NCI-H446 treated with DMSO at 0.1 percent for 48 hours (cell line): ENCODE measurements at places on chromosomes 7 and 10.

DNA sequence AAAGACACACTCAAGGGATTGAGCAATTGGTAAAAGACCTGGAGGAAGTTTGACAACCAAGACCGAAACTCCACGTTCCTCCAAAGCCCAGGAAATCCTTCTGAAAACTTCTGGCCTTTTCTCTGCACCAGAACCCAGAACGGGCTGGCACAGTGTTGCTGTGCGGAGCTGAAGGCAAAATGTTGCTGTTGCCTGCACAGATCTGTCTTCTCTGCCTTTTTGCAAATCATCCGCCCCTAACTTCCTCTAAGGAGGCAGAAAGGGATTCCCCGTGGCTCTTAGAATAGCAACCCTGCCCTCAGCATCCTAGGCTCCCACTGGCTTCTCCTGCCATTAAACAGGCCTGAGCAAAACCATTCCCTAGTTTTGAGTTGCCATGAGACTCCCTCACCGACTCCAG is 44.9 kb downstream of the FIGNL1 start:
- no peak for DNase-seq

GRCh38 chr7:70700941-70701425 is 431.0 kb upstream of the GALNT17 start:
- DNase-seq: no peak

- DNase-seq: no peak
Observed at GRCh38 chr10:61633665-61634064, 29.1 kb upstream of the CABCOCO1 start.

DNA sequence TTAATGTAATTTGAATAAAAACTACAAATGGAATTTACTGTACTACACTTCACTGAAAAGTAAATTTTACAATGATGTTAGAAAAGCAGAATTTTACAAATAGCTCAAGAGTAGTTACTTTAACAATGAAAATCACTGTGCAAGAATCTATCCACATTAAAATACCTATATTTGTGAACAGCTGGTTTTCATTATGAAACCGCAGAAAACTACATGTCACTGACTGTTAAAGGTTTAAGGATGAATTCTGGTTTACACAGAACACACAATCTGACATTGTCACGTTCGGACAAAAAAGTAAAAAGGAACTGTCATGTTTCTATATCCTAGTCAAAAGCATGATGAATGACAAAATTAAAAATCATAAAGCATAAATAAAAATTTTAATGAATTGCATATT is 415.3 kb upstream of the PRKCQ start:
- no peak for DNase-seq

GRCh38 chr7:156993021-156993924 is 17.2 kb downstream of the MNX1 start:
- DNase-seq: no peak

DNA sequence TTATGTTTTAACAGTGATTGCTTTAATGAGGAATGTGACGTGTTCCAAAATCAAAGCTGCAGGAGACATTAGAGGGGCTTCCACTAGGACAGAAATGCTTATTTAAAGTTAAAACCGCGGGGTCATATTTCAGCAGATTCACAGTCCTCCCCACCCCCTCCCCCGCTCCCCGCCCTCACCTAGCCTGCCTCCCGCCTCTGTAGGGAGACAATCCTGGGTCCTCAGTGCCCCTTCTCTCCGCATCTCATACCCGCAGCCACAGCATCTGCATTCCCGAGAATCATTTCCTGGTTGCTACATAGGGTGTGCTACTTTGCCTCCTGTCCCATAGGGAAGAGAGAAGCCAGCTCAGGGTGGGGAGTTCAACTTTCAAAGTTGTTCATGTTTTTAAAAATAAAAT is 3.1 kb upstream of the DRGX start:
- no peak for DNase-seq

- DNase-seq: no peak
Observed at GRCh38 chr7:99094401-99094800, 49.5 kb downstream of the SMURF1 start.

DNA sequence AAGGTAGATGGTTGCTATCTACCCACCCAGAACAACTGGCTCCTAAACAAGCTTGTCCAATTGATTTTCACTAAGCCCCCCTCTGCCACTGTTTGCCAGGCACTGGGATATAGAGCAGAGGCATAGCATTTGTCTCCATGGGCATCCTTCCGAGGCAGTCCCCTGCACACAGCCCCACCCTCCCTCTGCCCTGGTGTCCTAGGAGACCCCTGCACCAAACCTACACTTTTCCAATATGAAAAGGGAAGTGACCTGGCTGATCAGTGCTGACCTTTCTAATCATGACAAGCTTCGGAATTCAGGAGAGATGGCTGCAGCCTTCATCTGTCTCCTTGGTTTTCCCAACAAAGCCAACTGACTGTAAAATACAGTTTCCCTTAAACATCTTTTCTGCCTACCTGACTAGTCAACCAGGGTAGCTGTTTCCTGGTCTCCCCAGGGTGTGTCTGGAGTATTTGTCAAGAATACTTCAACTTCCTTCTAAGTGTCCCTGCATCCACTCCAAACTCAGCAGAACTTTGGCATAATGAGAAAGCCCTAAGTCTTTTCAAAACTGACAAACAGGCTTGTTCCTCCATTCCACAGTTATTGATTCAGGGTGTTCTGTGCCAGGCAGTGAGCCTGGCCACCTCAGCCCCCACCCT is 7.6 kb upstream of the SLC18A3 start:
- DNase-seq: no peak

DNA sequence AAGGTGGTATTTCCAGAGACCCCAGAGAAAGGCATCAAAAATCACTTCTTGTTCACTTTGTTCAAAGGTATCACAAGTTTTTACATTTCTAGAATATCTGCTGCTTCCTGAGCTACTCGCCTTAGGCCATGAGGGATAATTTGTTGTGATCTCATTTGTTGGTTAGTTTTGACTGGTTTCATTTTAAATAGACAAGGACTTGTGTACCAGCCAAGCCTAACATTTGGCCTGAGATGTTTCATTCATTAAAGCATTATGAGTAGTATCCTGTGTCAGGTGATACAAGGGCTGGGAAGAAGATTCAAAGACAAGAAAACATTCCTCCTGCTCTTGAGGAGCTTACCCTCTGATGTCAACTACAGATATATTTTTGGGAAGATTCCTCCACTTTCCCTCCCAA is 170.3 kb upstream of the FAM171A1 start:
- DNase-seq: no peak

GRCh38 chr10:97898429-97898828 is 48.8 kb downstream of the GOLGA7B start:
- DNase-seq: no peak

DNA sequence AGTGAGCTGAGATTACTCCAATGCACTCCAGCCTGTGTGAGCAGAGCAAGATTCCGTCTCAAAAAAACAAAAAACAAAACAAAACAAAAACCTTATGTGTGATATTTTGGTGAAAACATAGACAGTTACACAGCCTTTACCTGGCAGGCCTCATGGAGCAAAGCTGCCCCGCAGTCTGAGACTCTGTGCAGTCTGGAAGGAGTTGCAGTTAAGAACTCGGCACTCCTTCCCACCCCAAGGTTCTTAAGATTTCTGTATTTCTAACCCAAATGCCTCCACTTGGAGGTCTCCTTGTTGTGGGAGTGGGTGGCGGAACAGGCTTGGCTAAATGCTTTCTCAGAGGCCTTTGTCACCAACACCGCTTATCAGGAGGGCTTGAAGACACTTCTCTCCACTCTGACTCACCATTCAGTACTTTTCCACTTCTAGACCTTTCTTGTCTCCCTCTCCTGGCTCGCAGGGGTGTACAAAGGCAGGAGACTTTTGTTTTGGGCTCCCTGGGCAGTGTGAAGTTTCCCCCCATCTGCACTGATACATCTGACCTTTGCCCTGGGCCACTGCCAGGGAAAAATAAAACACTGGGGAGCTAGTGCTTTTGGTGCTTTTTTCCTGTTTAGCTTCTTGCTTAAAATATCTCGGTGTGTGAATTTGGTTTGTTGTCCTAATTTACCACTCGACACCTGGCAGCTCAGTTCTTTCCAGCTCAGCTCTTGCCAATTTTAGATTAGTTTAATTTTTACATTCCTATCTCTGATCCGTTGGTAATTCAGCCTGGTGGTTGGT is 51.3 kb upstream of the MAGI2 start:
- no peak for DNase-seq

GRCh38 chr7:146961617-146962016 is 845.0 kb downstream of the CNTNAP2 start:
- DNase-seq: peak; percentile 84

DNA sequence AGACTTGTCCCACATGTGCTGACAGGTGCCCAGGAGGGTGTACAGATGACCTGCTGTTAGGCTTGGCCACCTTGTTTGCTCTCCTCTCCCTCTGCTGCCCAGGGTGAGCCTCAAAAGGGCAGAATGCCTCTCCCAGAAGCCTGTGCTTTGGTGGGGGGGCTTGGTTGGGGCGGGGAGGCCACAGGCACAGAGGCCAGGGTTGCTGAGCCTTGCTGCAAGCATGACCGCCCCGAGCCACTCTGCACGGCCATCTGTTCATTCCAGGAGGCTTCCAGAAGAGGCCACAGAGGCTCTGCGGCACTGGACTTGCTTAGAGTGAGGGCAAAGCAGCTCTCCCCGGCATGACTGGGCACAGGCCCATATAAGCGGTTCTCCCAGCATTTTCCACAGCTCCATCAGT is 190.8 kb downstream of the GLRX3 start:
- no peak for DNase-seq

DNA sequence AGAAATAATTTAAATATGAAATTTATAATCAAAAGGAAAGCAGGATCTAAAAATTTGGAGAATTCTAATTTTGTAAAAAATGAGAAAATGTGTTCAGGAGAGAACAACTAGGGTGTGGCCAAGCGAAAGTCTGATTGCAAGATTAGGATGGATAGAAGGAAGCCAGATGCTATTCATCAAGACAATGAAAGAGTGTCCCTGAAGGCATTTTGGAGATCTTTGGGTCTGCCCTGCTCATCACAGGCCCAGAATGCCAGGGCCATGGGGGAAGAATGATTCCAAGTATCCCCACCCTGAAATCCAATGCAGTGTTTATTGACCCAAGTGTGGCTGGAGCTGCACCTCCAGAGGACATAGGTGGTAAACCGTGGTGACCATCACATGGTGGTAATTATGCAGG is 724.0 kb upstream of the FZD8 start:
- no peak for DNase-seq

DNA sequence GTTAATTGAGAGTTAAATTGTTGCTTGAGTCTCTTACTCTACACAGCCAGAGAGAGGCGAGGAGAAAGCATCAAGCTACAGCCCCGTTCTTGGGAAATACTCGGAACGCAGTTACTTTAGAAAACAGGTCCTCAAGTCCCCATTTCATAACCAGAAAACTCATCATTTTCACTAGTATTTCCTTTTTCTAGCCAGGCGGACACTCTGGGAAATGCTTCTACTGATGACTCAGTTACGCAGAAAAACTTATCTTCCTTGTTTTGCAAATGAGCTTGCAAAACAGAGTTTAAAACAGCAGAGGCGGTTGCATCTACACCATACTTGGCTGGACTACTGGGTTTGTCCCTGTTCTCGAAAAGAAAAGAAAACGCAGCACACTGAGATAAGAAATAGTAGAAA is 111.4 kb upstream of the FGFR2 start:
- DNase-seq: no peak

- no peak for DNase-seq
Observed at GRCh38 chr10:49050906-49051305, 64.4 kb downstream of the VSTM4 start.

- DNase-seq: no peak
Observed at GRCh38 chr10:28293236-28294168, 9.4 kb downstream of the MPP7 start.

DNA sequence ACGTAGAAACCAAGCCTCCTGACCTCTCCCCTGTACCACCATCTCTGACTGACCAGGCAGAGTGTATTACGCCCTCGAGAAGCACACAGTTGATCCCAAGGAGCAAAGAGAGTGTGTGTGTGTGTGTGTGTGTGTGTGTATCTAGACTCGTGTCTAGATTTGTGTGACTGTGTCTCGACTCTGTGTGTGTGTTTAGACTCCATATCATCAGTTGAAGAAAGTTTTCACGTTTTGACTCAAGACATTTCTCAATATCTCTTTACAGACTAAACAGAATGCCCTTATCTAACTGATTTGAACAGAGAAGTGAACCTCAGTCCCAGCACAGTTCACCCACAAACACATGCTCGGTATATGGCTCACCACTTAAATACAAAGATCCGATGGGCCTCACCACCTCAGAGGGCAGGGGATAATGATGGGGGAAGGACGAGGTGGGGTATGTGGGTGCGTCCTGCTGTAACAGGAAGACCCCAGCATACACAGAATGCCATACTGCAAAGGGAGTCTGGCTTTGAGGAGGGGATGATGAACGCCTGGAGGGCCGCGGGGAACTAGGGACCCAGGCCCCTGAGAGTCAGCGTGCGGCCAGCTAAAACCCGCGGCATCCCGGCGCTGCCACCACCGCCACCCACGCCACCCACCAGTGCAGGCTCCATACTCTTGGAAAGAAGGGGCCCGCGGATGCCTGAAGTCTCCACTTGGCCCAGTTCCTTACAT is 780 bp downstream of the ALDH18A1 start:
- no peak for DNase-seq

- DNase-seq: no peak
Observed at GRCh38 chr10:113052076-113052830, 102.2 kb downstream of the TCF7L2 start.

DNA sequence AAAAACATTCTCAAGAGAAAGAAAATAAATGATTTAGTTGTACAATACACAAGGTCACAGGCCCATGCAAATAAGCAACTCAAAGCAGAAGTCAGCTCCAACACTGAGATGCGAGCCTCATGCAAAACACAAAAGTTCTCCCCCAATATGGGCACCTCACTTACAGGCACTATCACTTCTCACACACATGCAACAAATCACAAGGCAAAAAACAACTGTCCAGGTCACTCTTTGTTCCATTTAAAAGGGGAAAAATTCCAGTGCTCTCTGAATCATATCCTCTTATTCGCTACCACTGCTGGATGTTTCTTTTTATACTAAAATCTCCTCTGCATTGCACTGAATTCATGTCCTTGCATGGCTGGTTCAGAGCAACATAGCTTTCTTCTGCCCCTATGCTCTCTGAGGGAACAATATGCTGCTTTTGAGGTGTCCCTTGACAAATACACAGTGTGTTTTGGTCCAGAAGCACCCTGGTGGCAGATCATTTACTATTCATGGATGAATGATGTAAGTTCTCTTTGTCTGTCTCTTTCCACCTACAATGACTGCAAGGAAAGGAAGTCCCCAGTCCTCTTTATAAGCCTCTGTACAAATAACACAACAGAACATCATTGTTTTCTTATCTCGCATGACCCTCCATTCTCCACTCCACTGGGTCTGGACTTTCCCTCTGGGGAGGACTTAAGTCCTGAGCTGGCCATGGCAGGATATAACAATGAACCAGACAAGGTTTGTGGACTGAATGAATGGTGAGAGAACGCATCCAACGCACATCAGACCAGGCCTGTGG is 85.4 kb upstream of the GSDME start:
- DNase-seq: no peak

GRCh38 chr10:128557149-128557710 is 431.0 kb upstream of the MKI67 start:
- no peak for DNase-seq

DNA sequence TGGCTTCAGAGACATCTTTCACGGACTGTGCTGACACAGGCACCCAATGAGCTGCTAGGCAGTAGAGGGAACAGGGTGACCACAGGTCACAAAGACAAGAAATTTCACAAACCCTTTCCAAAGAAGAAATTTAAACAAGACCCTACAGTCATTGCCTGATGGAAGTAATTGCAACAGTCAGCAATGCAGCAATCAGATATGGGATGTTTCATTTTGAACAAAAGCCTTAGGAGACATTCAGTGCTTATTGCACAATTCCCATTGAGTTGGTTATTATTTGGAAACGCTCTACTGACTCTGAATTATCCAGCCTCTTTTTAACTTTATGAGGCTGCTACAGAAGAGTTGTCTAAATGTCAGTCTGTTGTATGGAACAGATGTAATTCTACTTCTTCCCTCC is 85.5 kb downstream of the ETV1 start:
- no peak for DNase-seq
